ENCODE measurements at places on chromosomes 12 and 14.

- DNase-seq, result no peak
Observed at GRCh38 chr14:74655599-74656395, 43.8 kb upstream of the LTBP2 start.

DNA sequence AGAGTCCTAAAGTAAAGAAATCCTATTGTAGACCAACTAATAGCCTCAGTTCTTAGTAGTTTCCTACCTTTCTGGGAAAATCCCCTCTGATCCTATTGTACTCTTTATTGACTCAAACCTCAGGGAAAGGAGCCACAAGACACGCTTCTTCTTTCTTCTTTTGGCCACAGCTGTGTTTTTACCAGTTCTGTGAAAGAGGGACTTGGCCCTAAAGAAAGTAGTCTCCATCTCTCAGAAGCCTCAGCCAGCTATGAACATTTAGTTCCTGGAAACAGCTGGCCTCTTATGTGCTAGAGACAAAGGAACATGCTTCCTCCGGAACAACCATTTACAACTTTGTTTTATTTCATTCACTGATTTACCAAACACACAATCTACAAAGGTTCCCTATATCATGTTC, 66.1 kb upstream of the ARID2 start:
- no peak for DNase-seq

DNA sequence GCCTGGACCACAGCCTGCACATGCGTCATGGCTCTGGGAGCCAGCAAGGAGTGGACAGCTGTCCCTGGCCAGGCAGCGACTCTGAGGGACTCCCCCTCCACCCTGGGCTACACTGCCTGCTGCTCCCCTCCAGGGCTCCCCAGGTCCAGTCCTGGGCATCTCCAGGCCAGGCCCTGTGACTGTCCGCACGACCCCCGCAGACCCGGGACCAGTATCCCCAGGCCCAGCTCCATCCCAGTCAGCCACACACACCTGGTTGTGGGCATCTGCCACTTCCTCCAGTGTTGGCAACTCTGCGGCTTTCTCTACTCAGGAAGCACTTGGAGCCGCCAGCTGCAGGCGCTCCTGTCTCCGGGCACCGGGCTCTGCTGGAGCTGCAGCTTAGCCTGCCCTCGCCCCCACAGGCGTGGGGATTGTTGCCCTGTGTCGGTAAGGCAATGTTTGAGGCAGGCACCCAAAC, 2.4 kb downstream of the ULK1 start:
- DNase-seq, result no peak

DNA sequence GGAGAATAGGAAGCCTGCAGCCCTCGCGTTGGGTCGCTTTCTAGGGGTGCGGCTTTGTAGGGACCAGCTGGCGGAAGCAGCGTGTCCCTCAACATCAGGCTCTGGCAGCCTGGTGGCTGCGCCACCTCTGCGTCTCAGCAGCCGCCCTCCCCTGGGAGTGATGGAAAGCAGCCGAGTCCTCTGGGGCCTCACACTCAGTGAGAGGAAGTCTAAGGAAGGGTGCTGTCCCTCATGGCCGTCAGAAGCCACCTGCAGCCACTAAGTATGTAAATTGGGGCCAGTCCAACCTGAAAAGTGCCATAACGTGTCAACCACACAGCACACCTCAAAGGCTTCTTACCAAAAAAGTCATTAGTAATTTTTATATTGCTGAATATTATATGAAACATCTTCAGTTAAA, 80.3 kb downstream of the WDR20 start:
- no peak for DNase-seq

- peak; percentile 47 for DNase-seq
Observed at GRCh38 chr12:46522071-46522470, 149.5 kb upstream of the SLC38A2 start.
